ENCODE measurements at places on chromosomes 16 and 17.

GRCh38 chr17:3927628-3928340 is 11.5 kb upstream of the P2RX1 start:
- no peak for DNase-seq

DNA sequence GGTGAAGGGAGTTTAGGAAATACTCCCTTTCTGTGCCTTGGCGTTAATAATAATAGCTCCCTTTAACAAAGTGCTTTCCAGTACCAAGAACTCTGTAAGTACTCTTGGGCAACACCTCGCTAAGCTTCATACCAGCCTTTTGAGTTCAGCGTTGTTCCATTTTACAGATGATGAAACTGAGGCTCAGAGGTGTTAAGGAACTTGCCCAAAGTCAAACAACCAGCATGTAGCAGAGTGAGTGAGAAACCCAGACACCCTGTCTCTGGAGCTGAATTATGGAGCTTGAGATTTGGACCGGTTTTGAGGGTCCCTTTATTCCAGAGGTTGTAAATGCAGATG is 607 bp downstream of the KATNIP start:
- no peak for DNase-seq

DNA sequence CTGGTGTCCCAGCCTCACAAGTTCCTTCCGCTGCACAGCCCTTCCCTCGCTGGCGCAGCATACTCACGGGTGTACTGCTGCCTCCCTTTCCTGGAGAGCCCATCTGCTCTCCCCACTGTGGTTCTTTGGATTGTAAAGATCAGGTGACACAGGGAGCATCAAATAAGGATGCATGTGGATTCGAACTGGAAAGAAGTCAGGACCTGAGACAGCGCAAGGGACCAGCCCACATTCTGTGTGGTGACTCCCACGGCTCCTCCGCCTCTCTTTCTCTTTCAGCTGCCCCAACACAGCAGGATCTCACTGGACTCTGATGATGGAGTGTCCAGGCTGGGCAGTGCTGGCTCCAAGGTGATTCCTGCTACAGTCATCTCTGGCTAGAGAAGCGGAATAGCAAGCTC is 8.1 kb downstream of the LDAF1 start:
- DNase-seq, result no peak

GRCh38 chr17:13096291-13096690 is 78.5 kb upstream of the ELAC2 start:
- no peak for DNase-seq

- DNase-seq, result no peak
These were observed 85.3 kb upstream of the NSRP1 start for GRCh38 chr17:30031214-30031869.

DNA sequence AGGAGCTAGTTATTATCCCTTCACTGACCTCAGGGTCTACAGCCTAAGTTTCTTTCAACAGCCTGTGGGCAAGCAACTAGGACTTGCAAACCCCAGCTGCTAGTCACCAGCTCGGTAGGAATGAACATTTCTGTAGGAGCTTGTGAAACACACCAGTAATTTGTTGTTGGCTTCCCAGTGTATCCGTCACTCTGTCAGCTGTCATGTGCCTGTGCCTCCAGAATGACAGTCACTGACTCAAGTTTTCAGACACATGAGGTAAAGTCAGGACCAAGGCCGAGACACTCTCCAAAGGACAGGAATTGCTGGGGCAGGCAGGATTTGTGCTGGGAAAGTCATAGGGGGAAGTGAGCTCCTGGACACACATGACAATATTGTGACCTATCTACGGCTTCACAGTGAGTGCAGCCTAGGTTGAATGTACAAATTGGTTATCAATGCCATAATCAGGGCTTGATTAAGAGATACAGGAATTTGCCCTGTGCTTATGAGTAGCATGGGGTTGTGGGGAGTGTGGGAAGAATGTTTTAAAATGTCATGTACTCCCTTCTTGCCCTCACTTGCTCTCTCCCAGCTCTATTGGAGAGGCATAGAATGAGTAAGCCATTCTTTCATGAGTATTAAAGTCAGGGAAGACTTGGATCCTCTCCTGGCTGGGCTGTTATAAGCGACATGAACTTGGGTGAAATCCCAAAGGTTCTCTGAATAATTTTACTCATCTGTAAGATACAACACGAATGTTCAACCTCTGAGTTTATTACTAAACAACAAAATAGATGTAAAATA is 391.4 kb downstream of the UTP18 start:
- DNase-seq, result no peak

DNA sequence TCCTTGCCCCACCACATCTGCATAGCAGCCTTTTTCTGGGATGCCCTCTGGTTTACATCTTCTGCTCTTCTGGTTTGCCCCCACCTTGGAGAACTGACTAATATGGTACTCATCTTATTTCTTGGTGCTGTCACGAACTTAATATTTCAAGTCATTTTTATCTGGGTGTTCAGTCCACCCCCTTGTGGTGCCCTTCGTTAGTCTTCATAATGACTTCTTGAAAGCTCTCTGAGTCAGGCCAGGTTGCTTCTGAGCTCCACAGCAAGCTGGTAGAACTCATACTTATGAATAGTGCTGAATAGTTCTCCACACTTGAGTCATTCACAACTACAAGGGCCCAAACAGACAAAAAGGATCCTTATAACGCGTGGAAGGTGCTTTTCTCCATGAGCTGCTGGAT is 35.8 kb upstream of the TEKT3 start:
- no peak for DNase-seq

DNA sequence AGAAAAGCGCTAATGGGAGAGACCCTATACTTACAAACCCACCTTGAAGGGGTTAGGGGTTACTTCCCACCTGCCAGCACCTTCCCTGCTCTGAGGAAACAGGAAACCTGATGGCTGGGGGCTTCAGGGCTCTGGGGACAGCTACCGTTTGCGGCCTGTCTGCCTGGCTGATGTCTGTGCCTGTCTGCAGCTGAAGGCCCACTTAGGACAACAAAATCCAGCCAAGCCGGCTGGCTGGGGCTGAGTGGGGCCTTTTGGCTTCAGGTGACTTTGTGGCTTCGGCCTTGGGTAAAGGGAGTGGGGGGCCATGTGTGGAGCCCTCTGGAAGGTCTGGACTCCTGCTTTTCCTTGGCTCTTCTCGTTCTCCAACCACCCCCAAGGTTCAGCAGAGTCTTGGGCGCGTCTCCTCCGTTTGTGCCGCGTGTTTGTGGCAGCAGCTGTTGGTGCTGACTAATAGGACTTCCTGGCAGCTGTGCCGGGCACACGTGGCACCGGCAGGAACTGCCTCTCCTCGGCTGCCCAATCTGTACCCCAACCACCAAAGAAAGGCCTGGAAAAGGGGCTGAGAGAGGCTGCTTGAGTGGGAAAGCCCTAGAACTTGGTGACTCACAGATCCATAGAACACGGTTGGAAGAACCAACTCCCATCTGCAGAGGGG is 186.7 kb downstream of the MSI2 start:
- no peak for DNase-seq

DNA sequence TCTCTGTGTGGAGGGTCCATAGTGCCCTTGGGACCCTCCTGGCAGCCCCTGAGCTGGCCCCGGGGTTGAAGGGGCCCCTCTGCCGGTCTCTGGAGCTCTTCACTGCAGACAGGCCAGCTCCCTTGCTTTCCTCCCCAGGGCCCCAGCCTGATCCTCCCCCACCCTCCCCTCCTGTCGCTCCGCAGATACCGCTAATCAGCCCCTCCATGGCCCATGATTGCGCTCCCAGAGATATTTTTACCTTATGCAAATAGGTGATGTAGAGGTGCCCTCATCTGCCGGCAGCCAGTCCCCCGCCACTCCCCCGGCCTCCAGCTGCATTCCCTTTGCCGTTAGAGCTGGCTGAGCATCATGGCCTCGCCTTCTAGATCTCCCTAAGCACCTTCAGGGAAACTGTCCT is 9.2 kb downstream of the MMP15 start:
- no peak for DNase-seq

GRCh38 chr16:62720651-62721050 is 684.4 kb upstream of the CDH8 start:
- DNase-seq, result no peak

DNA sequence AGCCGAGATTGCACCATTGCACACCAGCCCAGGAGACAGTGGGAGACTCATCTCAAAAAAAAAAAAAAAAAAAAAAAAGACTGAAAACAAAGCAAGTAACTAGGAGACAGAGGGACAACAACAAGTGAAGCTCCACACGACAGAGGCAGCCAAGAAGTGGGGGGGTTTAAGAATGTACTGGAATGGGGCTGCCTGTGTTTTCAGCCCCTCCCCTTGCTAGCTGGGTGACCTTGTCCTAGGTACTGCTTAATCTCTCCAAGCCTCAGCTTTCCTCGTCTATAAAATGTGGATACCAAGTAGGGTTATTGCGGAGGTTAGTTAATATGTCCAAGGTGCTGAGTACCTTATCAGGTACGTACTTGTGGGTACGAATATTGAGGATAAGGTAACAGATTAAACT is 163.8 kb upstream of the CACNG5 start:
- DNase-seq, result no peak

DNA sequence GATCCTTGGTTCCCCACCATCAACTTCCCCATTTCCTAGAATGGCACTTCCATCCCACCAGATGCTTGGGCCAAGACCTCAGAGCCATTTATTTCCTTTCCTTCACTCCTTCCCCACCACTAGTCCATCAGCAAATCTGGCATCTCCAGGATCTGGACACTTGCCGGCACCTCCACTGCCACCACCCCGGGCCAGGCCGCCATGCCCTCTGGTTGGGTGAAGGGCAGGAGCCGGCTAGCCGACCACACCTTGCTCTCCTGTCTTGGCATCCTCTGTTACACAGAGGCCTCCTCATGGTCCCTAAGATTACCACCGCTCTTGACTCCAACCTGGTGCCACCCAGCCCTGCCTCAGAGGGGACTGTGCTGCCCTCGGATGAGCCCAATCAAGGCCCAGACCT is 104.5 kb downstream of the RMI2 start:
- DNase-seq, result no peak

- DNase-seq, result no peak
These were observed 23.2 kb upstream of the CYTH1 start for GRCh38 chr17:78805301-78805700.

GRCh38 chr16:17598968-17599367 is 128.2 kb upstream of the XYLT1 start:
- no peak for DNase-seq
